Stimulated activated naive CD4-positive, alpha-beta T cell (primary cell): ENCODE measurements at places on chromosomes 2 and 18.

DNA sequence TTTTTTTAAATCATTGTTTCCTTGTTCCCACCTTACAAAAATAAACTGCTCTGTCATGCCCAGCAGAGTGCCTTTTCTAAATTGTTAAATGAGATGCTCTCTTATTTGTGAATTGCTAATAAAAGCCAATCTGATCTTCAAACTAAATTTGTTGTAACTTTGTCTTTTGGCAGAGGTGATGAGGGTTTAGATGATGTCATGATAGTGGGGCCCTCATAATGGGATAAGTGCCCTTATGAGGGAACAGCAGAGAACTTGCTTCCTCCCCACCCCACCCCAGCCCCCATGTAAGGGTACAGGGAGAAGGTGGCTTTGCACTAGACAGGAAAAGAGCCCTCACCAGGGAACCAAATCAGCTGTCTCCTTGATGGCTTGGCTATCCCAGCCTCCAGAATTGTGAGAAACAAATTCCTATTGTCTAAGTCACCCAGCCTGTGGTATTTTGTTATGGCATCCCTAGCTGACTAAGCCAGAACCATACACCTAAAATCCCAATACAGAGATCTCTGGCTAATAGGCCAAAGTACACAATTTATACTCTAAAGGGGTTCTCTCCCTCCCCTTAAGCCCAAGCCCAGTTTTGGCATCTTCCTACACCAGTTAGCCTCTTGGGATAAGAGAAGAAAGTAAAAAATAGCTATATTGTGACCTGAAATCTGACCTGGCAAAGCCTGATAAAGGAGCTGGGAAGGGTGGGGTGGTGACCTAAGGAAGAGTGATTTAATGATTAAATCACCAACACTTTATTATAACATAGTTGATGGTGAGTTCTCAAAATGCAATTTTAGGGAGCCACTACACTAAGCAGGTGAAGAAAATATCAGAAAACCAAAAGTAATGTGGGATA is 40.3 kb upstream of the HNRNPA3 start:
- DNase-seq = no peak

DNA sequence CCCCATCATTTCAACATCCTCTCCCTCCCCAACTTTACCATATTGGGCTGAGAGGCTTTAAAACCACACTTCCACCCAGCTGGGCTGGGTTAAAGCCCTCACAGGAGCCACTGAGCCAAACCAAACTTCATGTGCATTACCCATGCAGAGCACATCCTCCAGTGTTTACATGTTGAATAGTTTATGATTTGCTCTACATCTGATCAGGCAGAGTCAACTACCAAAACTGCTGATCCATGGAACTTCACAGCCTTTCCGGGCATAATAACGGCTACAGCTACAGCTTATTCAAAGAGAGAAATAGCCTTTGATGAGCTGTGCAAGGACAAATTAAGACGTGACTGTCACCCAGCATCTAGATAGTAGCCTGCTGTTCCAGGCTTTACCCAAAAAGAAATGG is 39.0 kb downstream of the MAIP1 start:
- DNase-seq = no peak

DNA sequence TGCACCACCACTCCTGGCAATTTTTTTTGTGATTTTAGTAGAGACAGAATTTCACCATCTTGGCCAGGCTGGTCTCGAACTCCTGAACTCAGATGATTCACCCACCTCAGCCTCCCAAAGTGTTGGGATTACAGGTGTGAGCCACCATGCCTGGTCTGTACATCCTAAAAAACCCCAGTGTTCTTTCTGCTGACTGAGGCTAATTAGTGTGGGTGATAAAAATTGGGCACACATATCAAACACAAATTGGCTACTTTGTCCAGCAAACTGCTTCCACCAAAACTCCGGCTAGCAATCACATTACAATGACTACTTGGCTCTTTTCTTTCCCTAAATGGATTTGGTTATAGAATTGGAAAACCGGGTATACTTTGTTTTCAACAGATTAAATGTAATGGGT is 153.9 kb downstream of the SLC8A1 start:
- no peak for DNase-seq

DNA sequence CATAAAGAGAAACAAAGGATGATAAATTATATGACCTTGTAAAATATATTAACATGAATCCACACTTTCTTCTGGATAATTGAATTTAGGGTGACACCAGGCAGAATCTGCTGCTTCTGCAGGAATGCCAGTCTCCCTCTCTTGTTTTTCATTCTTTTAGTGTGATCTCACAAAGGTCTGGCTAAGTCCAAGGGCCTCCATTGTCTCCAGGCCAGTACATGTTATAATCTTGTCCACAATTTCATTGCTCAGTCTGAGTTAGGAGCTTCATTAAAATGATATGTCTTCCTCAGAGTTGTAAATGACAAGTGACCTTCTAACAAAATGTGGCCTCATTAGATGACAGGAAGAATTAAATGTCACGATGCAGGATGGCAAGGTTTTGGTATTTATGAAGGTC is 110.2 kb downstream of the APOB start:
- no peak for DNase-seq

- DNase-seq = no peak
These were observed 14.1 kb downstream of the PER2 start for GRCh38 chr2:238274152-238274865.

GRCh38 chr2:239163688-239164334 is 237.0 kb downstream of the HDAC4 start:
- DNase-seq = no peak

DNA sequence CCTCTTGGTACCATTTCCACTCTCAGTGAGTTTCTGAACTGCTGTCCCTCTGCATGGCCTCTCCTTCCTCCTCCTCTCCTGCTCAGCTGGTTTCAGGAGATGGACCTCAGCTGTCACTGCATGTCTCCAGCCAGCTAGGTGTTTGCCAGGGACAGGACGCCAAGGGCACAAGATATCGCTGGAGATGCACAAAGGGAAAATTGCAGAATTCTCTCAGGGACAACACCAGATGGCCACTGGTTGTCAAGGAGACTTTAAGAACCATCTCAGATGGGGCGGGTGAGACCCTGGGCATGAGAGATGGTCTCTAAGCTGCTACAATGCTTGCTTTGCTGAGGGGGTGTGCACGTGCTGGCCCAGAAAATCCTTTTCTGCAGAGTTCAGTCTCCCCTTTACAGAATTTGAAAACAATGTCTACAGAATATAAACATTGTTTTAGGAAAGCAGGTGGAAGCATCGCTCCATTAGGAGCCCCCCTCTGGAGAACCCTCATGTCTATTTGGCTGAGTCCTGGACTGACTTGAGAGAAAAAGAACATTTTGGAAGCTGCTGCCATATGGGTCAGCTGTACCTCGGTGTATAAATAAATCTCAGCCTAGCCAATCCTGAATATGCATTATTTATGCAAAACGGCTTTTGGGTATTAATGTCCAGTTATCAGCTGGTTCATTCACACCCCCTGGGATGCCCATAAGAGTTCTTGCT is 57.8 kb upstream of the SPP2 start:
- DNase-seq = no peak

GRCh38 chr2:5520463-5520972 is 171.7 kb upstream of the SOX11 start:
- no peak for DNase-seq

GRCh38 chr2:230678451-230678850 is 34.2 kb upstream of the CAB39 start:
- no peak for DNase-seq

DNA sequence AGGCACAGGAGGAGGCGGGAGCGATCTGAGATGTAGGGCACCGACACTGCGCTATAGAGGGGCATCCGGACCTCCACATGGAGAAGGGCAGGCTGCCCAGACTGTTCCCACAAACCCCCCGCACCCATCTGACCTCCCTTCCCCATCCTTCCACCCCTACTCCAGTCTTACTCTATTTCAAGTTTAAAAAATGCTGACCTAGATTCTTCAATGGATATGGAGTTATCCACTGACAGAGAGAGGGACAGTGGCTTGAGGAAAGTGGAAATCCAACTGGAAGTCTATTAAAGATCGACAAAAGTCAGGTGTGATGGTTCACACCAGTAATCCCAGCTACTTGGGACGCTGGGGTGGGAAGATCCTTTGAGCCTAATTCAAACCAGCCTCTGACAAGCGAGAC is 5.1 kb upstream of the DGUOK start:
- DNase-seq = no peak

GRCh38 chr18:46337271-46337670 is 233.1 kb downstream of the HAUS1 start:
- no peak for DNase-seq

DNA sequence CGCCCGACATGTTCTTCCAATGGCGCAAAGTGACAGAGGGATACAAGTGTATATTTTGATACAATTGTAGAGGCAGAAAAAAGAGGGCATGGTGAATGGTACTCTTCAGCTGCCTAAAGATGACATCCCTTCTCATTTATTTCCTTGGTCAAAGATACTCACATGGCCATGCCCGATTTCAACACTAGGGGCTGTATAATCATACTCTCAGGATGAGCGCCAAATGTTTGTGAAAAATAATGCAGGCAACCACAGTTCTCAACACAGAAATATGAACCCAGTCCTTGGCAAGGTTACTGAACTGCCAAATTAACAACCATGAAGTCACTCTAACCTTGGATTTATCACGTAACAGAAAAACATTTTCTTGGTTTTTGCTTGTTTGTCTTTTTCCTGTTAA is 204.4 kb downstream of the CCDC102B start:
- no peak for DNase-seq

DNA sequence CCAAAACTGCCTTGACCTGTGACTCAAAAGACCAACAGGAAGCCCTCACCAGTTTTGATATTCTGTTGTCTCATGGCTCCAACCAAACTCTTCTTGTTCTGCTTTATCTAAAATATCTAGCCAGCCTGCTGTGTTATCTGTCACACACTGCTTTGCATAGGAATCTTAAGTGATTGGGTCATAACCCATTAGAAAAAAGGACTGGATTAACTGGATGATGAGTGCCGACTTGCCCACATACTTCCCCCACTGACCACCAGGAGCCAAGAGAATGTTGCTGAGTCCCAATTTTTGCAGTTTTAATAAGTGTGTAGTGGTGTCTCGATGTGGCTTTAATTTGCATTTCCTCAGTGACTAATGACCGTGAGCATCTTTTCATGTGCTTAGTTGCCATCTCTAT is 6.5 kb downstream of the MOGAT1 start:
- no peak for DNase-seq

DNA sequence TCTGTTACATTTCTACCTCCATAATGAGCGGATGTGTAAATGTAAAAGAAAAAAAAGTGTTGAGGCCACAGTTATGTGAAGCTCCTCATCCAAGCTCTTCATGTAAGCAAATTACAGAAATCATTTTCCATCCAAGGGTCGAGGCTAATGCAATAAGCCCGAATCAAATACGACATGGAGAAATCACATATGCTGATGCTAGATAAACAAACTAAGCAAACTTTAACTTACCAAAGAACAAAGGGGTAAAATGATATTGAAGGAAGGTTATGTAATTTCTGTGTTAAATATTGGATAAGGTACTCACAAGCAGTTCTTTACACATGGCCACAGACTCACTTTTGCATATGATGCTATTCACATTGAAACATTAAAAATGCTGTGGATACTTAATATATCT is 310.2 kb upstream of the ID2 start:
- DNase-seq = no peak

GRCh38 chr2:159895258-159896065 is 97.5 kb upstream of the CD302 start:
- no peak for DNase-seq

- no peak for DNase-seq
These were observed 3.0 kb downstream of the PIEZO2 start for GRCh38 chr18:11146238-11146946.

- DNase-seq = no peak
These were observed 39.8 kb downstream of the RHBDD1 start for GRCh38 chr2:226875438-226876225.

- peak; percentile 21 for DNase-seq
These were observed 537 bp downstream of the AGFG1 start for GRCh38 chr2:227472265-227473121.

DNA sequence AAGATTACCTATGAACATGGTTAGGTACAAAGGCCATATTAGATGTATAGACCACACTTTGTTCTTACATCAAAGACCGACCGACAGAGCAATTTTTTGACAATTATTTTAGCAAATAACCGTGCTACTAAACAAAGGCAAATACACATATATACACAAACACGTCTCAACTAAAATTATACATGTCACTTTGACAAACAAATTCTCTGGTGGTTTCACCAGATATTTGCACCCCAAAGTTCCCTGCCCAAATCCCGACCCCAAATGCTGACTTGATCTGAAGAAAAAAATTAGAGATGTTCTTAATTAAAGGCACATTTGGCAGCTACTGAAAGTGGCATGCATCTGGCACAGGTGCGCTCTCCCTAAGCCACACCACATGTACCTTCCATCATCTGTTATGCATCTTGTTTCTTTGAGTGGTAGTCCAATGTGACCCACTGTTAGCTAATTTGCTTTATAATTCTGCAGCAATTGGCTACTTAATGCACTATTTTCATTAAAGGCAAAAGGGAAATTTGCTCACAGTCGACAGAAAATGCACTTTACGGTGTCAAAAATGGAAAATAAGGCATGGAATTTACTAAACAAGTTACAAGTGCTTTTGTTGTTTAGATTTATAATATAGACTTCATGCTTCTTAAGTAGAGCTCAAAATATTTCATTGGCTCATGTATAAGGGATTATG is 92.1 kb downstream of the ARHGEF33 start:
- no peak for DNase-seq

DNA sequence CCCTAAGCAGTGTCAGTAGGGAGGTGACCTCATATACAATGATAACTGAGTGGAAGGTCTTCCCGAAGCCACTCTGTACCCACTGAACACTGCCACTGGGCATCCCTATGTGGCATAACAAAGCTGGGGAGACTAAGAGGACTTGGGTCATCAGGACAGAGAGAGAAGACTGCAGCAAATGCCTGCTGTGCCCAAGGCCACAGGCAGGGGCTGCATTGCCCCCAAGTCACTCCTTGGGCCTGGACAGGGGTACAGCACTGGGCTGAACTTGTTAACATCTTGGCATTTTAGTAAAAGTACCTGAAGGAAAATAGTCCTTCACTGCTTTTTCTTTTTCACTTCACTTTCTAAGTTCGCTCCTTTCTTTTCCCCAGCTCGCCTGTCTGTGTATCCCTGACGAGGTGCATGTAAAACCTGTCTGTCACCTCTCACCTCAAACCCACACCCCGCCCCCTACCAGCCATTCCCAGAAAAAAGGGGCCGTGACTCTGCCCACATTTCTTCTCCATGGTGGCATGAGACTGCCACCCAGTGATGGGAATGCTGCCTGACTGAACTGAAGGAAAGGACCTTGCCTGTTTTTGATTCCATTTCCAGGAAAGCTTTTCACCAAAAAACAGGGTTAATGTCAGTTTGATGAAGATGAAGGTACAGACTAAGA is 62.9 kb downstream of the MTHFD2 start:
- DNase-seq = no peak

- DNase-seq = no peak
These were observed 19.8 kb downstream of the ADD2 start for GRCh38 chr2:70748002-70748784.

DNA sequence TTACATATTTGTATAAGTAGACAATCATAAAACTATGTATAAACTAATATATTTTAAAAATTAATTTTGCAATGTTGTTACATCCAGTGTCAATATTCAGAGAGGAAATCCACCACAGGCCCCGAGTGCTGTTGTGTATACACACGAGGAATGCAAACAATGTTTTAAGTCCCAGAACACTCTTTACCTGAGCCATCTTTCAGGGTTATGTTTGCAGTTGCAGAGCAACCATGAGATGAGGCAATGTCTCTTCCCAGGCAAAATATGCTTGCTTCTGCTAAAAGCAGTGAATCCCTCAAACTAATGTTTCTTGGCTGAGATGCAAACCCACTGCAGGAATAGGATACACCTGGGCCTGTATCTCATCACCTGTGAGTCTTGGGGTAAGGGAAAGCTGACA is 91.3 kb downstream of the ASXL2 start:
- DNase-seq = no peak

- no peak for DNase-seq
These were observed 363.5 kb upstream of the TNP1 start for GRCh38 chr2:217223222-217223930.
